Glutamatergic neuron (in vitro differentiated cells): ENCODE measurements at places on chromosomes 3 and 15. TPM values are rescaled to one million over a fixed set of nuclear protein-coding genes. Genes with fewer than 3 reads are reported as not detected.

- H3K4me3 ChIP-seq = no peak overlapping the region
- H3K27ac ChIP-seq = peak overlapping the region; percentile 78
- no peak for DNase-seq
- H3K4me1 ChIP-seq = peaks cover 43% of the 10 kb centered on the region
- no peaks in the 10 kb centered on the region for H3K36me3 ChIP-seq
- peaks cover 7% of the 10 kb centered on the region for H3K27me3 ChIP-seq
These were observed 11.5 kb downstream of the SEMA7A start for GRCh38 chr15:74422265-74422651.

DNA sequence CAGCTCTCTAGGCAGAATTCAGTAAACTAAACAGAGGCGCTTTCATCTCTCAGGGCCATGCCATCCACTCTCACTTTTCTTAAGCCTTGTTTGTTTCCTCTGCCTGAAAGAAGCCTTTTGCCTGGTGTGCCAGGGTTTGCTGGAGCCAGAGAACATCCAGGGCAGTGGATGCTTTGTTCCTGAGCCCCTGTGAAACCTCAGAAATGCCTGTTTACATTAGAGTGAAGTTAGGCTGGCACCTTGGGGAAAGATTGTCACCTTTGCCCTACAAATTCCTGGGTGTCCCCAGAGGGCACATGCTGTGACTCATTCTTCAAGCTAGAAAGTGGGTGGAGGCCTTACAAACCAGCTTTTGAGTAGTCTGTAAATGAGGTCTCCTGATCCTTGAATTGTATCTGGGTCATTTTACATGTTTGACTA is 10.7 kb upstream of the TRAK1 start:
- peak overlapping the region; percentile 78 for H3K4me3 ChIP-seq
- H3K36me3 ChIP-seq = peaks cover 9% of the 10 kb centered on the region
- peaks cover 14% of the 10 kb centered on the region for H3K27me3 ChIP-seq
- peaks cover 49% of the 10 kb centered on the region for H3K4me1 ChIP-seq
- H3K27ac ChIP-seq = peak overlapping the region; percentile 87
- no peak for DNase-seq

- no peak for DNase-seq
- H3K27me3 ChIP-seq = no peaks in the 10 kb centered on the region
- no peaks in the 10 kb centered on the region for H3K4me1 ChIP-seq
- no peaks in the 10 kb centered on the region for H3K36me3 ChIP-seq
- H3K27ac ChIP-seq = no peak overlapping the region
These were observed 147.1 kb upstream of the GBE1 start for GRCh38 chr3:81908561-81908960.

DNA sequence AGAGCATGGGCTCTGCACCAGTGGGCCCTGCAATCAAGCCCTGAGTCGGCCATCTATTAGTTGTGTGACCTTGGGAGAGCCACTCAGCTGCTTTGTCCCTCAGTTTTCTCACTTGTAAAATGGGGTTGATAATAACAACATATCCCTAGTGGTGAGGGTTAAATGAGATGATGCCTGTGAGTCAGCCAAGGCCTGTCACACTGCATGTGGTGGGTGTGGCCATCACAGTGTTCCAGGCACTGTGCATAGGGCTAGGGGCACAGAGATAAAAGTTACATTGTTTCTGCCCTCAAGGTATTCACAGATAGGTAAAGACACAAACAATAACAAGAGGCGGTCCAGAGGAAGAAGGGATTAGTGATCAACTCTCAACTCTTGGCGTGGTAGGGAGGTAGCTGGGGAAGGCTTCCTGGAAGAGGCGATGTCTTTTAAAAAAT is 19.5 kb downstream of the SMAD6 start:
- H3K27ac ChIP-seq = no peak overlapping the region
- H3K4me1 ChIP-seq = no peaks in the 10 kb centered on the region
- H3K36me3 ChIP-seq = no peaks in the 10 kb centered on the region
- H3K27me3 ChIP-seq = peaks cover 8% of the 10 kb centered on the region
- no peak overlapping the region for H3K4me3 ChIP-seq
- DNase-seq = no peak

DNA sequence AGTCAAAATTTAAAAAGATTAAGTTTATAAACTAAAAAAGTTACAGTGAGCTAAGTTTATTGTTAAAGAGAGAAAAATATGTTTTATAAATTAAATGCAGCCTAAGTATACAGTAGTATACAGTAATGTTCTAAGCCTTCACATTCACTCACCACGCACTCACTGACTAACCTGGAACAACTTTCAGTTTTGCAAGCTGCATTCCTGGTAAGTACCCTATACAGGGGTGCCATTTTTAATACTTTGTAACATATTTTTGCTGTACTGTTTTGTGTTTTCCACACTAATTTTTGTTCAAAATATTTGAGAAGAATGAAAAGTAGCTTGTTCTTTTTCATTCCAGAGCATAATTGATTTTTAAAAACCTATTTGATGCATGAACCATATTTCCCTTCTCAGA is 524.9 kb downstream of the RBMS3 start:
- H3K27ac ChIP-seq = no peak overlapping the region
- H3K4me1 ChIP-seq = no peaks in the 10 kb centered on the region
- no peaks in the 10 kb centered on the region for H3K27me3 ChIP-seq
- no peaks in the 10 kb centered on the region for H3K36me3 ChIP-seq
- DNase-seq = no peak

DNA sequence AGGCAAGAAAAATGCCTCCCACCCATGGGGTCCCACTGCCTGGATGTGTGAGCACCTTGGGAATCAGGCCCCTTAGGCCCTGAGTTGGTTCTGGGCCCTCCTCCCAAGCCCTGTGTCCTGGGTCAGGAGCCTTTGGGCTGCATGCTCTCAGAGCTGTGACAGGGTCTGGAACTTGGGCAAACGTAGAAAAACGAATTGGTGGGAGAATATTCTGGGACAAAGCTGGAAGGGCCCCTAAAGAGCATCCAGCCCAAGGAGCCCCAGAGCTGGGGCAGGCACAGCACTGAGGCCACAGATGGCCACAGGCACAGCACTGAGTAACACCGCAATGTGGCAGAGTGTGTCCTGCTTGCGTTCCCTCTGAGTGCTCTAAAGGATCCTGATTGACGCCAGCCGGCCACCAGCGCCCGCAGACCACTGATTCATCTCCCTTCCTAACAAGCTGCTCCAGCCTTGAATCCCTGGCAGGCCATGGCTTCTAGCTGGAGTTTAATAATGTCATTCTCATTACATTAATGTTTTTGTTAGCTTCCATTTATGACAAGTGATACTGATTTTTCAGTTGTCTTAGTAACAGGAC is 18.6 kb upstream of the SEC13 start:
- no peak overlapping the region for H3K27ac ChIP-seq
- no peaks in the 10 kb centered on the region for H3K36me3 ChIP-seq
- H3K4me3 ChIP-seq = no peak overlapping the region
- peak; percentile 67 for DNase-seq

The CHRM5 gene
- not detected for total RNA-seq

DNA sequence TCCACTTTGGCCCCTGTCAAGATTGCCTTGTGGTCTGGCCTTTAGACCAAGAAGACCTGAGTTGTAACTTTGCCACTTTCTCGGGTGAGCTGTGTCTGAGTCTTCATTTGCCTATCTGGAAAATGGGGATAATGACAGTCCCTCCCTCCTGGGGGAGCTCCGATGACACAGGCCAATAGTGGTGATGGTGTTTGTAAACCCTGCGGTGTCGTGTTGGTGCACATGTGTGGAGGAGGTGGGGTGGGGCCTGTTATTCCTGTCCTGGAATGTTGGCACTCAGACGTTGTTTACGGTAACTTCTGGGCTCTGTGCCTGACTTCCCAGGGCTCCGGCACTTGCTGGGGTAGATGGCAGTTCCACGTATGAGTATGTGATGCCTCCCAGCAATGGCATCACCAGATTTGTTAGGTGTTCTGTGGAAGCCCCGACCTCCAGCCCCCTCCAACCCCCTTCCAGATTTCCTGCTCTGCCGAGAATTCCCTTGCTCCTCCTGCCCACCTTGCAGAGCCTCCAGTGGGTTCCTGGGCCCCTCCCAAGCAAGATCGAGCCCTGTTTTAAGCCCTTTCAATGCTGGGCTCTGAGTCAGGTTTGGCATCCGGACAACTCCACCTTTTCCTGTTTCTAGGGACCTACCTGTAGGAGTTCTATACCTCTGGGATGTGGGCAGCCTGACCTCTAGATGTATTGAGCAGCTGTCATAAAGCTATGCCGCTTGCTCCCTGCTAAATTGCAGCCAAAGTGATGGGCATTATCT is 31.4 kb downstream of the HRH1 start:
- DNase-seq = no peak
- peaks cover 4% of the 10 kb centered on the region for H3K27me3 ChIP-seq
- H3K4me1 ChIP-seq = no peaks in the 10 kb centered on the region
- H3K36me3 ChIP-seq = no peaks in the 10 kb centered on the region
- H3K27ac ChIP-seq = no peak overlapping the region

DNA sequence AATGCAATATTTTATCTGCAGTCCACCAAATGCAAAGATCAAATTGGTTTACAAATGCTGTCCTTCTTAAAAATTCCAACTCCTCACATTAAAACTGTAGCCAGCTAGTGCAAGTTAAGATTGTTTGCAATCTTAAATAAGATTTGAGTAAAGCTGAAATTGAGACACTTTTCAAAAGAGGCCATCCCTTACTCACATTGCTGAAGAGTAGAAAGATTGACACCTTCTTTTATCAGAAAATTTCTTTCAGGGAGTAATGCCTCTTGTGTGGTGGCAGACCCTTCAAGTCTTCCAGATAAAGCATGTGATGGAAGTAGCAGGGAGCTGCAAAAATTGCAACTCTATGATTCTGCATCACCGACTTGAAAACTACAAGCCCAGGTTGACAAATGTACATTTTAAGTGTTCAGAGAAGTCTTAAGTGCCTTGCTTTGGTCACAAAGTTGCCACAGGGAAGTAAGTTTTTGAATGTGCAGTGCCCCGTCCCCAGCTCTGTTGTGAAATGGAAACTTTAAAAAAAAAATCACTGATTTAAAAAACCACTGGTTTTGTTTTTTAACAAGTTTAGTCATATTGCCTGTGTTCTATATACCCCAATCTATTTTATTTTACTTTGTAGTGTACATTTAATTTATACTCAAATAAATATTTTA is 12.6 kb downstream of the CD86 start:
- no peak for DNase-seq
- H3K27me3 ChIP-seq = peaks cover 2% of the 10 kb centered on the region
- H3K4me3 ChIP-seq = no peak overlapping the region
- no peaks in the 10 kb centered on the region for H3K36me3 ChIP-seq

DNA sequence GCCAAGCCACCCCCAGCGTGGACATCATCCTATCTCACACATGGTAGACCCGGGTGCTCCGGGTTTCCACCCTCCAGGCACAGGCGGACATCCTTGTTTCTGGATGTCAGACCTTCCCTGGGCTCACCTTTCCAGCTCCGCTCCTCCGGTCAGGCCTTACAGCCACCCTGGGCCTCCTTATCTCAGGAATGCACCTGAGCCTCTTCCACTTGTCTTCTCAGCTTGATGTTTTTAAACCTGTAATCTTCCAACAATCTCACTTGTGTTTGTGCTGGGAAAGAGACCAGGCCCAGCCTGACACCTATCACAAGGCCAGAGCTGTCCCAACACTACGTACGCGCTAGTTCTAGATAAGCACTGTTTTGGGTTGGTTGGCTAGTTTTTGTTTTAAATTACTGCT is 53.9 kb downstream of the NIPA2 start:
- DNase-seq = no peak
- peaks cover 20% of the 10 kb centered on the region for H3K4me1 ChIP-seq
- peak overlapping the region; percentile 28 for H3K4me3 ChIP-seq
- peaks cover 11% of the 10 kb centered on the region for H3K27me3 ChIP-seq

- H3K4me3 ChIP-seq = no peak overlapping the region
- H3K36me3 ChIP-seq = no peaks in the 10 kb centered on the region
- H3K27ac ChIP-seq = peak overlapping the region; percentile 7
- no peak for DNase-seq
- H3K27me3 ChIP-seq = no peaks in the 10 kb centered on the region
These were observed 147.8 kb downstream of the PLCL2 start for GRCh38 chr3:17032407-17033034.

- no peaks in the 10 kb centered on the region for H3K27me3 ChIP-seq
- no peak overlapping the region for H3K27ac ChIP-seq
- DNase-seq = no peak
- no peak overlapping the region for H3K4me3 ChIP-seq
- H3K36me3 ChIP-seq = no peaks in the 10 kb centered on the region
These were observed 34.3 kb upstream of the RAD51 start for GRCh38 chr15:40660686-40661085.

The CLDN16 gene
- not detected for total RNA-seq

GRCh38 chr3:112582244-112582874 is 20.5 kb downstream of the SLC35A5 start:
- H3K36me3 ChIP-seq = no peaks in the 10 kb centered on the region
- H3K4me3 ChIP-seq = no peak overlapping the region
- no peaks in the 10 kb centered on the region for H3K4me1 ChIP-seq
- H3K27ac ChIP-seq = no peak overlapping the region
- no peaks in the 10 kb centered on the region for H3K27me3 ChIP-seq

DNA sequence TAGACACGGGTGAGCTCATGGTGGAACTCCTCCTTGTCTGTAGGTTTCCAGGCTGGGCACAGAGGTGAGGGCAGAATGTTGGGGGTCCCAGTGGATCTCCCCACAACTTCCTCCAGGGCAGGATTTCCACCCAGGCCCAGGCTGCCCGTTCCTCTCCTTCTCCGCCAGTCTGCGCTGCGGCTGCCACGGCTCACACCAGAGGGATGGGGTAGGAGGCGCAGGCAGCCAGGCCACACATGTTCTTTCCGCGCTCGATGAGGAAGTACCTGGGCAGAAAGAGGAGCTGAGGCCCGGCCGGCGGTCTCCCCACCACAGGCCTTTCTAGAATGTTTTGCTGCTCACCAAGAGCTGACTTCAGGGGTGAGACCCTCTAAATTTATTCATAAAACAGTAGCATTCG is 22.9 kb downstream of the CTSH start:
- H3K36me3 ChIP-seq = peaks cover 4% of the 10 kb centered on the region
- no peak overlapping the region for H3K4me3 ChIP-seq
- no peak overlapping the region for H3K27ac ChIP-seq
- H3K27me3 ChIP-seq = peaks cover 3% of the 10 kb centered on the region

GRCh38 chr3:48427630-48427962 is 2.3 kb downstream of the PLXNB1 start:
- H3K36me3 ChIP-seq = no peaks in the 10 kb centered on the region
- peak overlapping the region; percentile 87 for H3K4me3 ChIP-seq
- no peak for DNase-seq
- H3K4me1 ChIP-seq = peaks cover 19% of the 10 kb centered on the region
- H3K27me3 ChIP-seq = peaks cover 18% of the 10 kb centered on the region
- H3K27ac ChIP-seq = peak overlapping the region; percentile 79

The BTLA gene
- not detected for total RNA-seq

GRCh38 chr3:173395073-173395411 is 2.5 kb upstream of the NLGN1 start:
- H3K4me1 ChIP-seq = peaks cover 10% of the 10 kb centered on the region
- no peak for DNase-seq
- peaks cover 12% of the 10 kb centered on the region for H3K27me3 ChIP-seq
- peak overlapping the region; percentile 87 for H3K27ac ChIP-seq
- H3K4me3 ChIP-seq = peak overlapping the region; percentile 94

- H3K4me1 ChIP-seq = peaks cover 8% of the 10 kb centered on the region
- DNase-seq = no peak
- no peaks in the 10 kb centered on the region for H3K27me3 ChIP-seq
These were observed 88.2 kb upstream of the FLNB start for GRCh38 chr3:57919987-57920386.
